ENCODE measurements at places on chromosomes 4 and X. TPM values are rescaled to one million over a fixed set of nuclear protein-coding genes. Genes with fewer than 3 reads are reported as not detected.

DNA sequence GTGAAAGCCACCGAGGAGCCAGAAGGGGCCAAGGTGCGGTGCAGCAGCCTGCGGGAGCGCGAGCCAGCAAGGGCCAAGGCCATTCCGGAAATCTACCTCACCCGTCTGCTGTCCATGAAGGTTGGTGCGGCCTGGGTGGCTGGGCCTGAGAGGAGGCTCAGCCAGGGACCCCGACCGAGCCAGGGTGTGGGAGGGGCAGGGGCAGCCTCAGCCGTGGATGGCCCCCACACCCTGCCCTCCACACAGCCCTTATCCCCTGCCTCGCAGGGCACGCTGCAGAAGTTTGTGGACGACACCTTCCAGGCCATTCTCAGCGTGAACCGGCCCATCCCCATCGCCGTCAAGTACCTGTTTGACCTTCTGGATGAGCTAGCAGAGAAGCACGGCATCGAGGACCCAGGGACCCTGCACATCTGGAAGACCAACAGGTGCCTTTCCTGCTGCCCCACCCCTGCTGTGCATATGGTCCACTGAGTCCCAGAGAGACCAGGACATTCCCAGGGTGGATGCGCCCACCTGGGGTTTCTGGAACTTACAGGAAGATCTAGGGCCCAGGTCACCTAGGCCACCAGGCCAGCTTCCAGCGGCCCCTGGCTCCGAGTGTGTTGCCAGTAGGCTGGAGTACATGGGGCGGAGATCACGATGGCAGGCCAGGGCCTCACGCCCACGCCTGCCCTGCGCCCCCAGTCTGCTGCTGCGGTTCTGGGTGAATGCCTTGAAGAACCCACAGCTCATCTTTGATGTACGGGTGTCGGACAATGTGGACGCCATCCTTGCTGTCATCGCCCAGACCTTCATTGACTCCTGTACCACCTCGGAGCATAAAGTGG is 3.4 kb upstream of the SRPK3 start:
- no peak for DNase-seq

- DNase-seq: no peak
These were observed 99.6 kb downstream of the EFNB1 start for GRCh38 chrX:68928401-68928800.

GRCh38 chr4:106775636-106776035 is 260.5 kb downstream of the DKK2 start:
- no peak for DNase-seq

DNA sequence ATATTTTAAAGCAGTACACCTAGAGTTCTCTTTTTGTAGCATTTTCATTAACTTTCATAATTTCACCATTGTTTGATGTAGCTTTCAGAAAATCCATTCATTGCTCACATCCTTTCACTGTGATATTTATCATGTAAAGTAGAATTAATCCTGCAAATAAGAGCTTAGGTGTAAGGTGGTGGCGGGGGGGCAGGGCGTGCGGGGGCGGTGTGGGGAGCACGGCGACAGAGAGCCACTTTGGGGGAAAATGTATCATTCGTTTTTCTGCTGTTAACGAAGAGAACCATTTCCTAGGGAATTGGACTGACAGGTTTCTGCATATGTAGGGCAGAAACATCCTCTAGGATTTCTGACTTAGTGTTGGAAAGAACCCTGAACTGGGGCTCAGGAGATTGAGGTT is 82.6 kb upstream of the BRS3 start:
- no peak for DNase-seq

- DNase-seq: no peak
These were observed 6.4 kb downstream of the MXRA5 start for GRCh38 chrX:3340016-3340415.

- no peak for DNase-seq
These were observed 1.3 kb downstream of the HS3ST1 start for GRCh38 chr4:11427121-11427996.

- no peak for DNase-seq
These were observed 15.1 kb upstream of the GABRA2 start for GRCh38 chr4:46404981-46405380.

- no peak for DNase-seq
These were observed 423.8 kb downstream of the PPP4R3C start for GRCh38 chrX:27039332-27039731.

GRCh38 chrX:84441143-84441542 is 61.1 kb downstream of the HDX start:
- no peak for DNase-seq

DNA sequence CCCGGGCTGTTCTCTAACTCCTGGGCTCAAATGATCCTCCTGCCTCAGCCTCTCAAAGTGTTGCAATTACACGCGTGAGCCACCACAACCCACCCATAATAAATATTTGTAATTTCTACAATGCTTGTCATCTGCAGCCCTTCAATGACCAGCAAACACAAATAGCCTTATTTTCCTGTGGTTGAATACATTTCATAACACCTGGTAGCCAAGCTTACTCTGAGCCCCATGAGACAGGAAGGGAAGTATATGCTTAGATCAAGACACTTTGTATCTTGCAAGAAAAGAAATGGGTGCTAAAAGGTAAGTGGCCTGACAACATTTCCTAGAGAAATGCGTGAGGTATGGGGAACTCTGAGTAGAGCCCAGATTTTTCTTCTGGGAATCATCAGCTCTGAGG is 56.9 kb upstream of the PDGFRA start:
- DNase-seq: no peak

- DNase-seq: no peak
These were observed 180.4 kb downstream of the CPEB2 start for GRCh38 chr4:15182600-15183220.

- no peak for DNase-seq
These were observed 153.1 kb downstream of the AMELX start for GRCh38 chrX:11446336-11446735.

DNA sequence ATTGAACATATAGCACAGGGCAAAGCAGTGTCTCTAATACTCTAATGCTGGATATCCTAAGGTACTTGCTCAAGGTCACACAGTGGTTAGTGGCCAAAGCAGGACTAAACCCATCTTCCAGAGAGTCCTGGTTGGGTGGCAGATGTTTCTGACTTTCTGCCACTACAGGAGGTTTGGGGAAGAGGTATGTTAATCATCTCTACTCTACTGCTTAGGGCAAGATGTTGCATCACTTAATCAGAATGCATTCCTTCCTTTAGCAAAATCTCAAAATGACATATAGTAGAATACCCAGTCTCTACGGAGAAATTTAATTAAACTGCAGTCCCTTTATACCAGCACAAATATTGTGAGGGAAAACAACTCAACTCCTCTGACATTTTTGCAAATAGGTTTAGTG is 190.7 kb upstream of the FAM241A start:
- DNase-seq: no peak

GRCh38 chr4:185513489-185514181 is 21.7 kb downstream of the PDLIM3 start:
- DNase-seq: no peak

GRCh38 chr4:77451530-77451929 is 154.1 kb upstream of the CXCL13 start:
- DNase-seq: no peak

The EVC2 gene
- total RNA-seq: 1.3 TPM

The ENOX2 gene
- 23.2 TPM for total RNA-seq

The BEND2 gene
- 0.24 TPM for total RNA-seq

The CHIC1 gene
- total RNA-seq: 9.7 TPM

The TXK gene
- total RNA-seq: 1.2 TPM

The MXRA5 gene
- total RNA-seq: 17.5 TPM

The MAGEE2 gene
- total RNA-seq: not detected

The SLC25A43 gene
- total RNA-seq: 2.1 TPM

The PF4V1 gene
- total RNA-seq: not detected

The MAGEA8 gene
- total RNA-seq: not detected

The SPOCK3 gene
- total RNA-seq: not detected

The MSN gene
- total RNA-seq: 177 TPM
